DMS53 (cell line): ENCODE measurements at places on chromosomes 16 and 17.

- DNase-seq: no peak
These were observed 9.4 kb downstream of the CPNE7 start for GRCh38 chr16:89584768-89585549.

- no peak for DNase-seq
These were observed 41.1 kb upstream of the SLC5A10 start for GRCh38 chr17:18910881-18911280.

DNA sequence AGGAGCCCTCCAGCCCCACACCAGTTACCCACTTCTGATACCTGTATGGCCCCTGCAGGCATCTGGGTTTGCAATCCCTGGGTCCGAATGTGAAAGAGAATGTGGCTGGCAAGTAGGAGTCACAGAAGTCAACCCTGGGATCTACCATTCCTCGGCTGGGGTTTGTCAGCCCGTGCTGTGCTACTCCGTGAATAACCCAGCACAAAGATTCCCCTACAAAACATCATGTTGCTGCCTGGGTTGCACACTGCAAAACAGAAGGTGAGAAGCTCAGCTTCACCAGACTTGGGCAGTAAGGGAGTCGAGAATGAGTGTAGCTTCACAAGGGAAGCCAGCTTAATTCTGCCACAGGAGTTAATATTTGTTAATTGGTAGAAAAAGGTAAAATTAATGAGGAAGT lies 137.1 kb downstream of the ZFHX3 start:
- no peak for DNase-seq

DNA sequence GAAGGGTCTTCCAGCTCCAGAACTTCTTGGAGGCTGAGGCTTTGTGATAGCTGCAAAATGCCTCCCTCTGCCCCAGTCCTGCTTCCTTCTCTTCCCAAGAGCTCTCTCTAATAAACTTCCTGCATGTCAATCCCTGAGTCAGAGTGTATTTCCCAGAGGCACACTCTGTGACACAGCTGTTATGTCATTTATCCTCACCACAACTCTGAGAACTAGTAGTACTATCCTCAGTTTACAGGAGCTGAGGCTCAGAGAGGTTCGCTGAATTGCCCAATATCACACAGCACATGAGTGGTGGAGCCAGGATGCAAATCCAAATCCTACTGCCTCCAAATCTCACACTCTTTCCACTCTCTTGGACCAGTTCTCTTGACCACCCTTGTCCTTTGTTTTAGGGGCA lies 20.0 kb downstream of the UNC45B start:
- peak; percentile 8 for DNase-seq
